Activated CD4-positive, alpha-beta T cell treated with anti-CD3 and anti-CD28 coated beads, Interleukin-2, amount 10 ng/mL, durations not matched to agents 7 days and 5 days (primary cell): ENCODE measurements at places on chromosomes 2 and 18.

DNA sequence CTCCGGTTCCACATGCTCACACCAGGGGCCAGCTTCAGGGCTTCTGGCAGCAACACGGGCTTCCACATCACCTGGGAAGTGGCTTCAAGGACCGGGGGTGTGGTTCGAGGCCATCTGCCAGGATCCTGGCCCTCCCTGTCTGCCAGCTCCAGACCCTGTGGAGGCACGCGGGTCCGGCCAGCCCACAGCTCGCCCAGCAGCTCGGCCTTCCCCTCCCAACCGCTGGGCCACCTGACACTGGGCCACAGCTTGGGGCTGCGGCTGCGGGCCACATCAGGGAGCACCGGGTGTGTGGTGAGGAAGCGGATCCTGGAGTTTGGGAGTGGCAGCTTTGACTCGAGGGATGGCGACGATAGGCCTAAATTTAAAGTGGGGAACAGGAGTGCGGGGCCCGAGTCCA lies 7.0 kb downstream of the C2orf81 start:
- DNase-seq = no peak

DNA sequence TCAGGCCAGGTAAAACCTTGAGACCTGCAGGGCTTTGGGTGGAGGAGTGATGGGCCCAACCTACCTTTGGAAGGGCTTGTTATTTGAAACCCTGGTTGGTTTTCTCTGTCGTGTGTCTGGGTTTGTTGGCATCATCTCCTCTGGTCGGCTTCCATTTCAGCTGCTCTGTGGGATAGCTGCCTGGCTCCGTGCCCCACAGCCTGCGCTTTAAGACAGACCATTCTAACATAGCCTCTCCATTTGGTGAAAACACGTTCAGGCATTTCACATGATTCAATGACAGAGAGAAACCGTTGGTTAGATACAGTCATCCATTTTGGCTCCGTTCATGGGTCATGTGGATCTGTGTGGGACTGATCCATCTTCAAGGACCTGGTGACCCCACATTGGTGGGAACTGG lies 37.0 kb upstream of the LYPD6B start:
- DNase-seq = no peak

DNA sequence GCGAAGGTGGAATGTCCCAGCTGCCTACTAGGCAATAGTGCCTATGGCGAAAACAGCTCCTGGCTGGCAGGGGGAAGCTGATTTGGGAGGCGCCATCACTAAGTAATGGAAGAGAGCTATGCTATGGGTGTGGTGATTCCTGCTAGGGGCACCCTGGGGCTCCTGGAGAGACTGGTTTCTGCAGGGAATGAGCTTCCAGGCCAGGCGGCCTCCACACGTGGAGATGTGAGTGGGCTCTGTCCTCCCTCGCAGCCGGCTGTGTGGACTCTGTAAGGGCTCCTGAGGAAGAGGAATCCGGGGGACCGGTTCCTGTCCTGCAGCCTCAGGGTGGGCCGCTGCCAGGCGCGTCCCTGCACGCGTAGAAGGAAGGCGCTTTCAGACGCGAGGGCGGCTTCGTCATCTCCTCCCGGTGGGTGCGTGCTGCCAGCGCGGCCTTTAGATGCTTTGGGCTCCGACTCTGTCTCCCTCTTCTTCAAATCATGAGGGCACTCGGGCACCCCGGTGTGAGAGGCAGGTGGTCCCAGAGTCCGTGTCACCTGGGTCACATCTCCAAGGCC lies 55.5 kb upstream of the ANKRD62 start:
- DNase-seq = peak; percentile 14

- DNase-seq = no peak
Observed at GRCh38 chr2:117335967-117336366, 478.5 kb upstream of the DDX18 start.

DNA sequence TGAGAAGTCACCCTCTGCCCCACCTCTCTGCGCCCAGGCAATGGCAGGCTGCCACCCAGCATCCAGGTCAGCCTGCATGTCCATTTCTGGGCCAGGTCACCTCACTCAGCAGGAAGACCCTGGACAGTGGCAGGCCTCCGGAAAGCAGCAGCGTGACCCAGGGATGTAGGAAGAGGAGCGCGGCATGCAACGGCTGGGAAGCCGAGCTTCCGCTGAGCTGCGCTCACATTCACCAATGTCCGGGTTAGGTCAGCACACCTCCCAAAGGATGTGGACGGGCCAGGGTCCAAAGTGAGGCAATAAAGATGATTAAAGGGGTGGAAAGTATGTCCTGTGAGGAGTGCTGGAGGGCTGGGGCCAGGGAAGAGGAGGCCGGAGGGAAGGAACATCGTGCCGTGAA lies 174.5 kb downstream of the CTIF start:
- no peak for DNase-seq

GRCh38 chr2:27208486-27209050 lies 3.3 kb upstream of the ATRAID start:
- no peak for DNase-seq

DNA sequence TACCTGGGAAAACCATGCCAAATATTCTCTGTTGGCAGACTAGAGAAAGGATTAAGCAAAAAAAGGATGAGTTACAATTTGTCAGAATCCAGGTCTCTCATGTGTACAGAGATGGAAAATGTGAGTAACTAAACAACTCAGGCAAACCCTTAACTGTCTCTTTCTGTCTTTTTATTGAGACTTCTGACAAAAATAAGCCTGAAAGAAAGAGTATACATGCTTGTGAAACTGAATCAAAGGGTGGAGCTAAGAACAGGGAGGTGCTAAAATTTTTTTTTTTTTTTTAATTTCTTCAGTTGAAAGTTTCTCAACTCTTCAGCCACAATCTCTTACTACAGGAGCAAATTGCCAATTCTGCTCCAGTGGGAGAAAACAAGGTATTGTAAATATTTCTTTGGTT lies at the start of gene SERPINB10:
Gene SERPINB10 (plus strand): TSS at position 295 of the 400 bp plus-strand sequence. CDS start 7,553 bp downstream, outside the sequence.
- DNase-seq = no peak

GRCh38 chr2:176001281-176001915 lies 669 bp downstream of the LNPK start:
- peak; percentile 41 for DNase-seq

GRCh38 chr2:100246163-100247145 lies 75.8 kb downstream of the LONRF2 start:
- DNase-seq = peak; percentile 14

DNA sequence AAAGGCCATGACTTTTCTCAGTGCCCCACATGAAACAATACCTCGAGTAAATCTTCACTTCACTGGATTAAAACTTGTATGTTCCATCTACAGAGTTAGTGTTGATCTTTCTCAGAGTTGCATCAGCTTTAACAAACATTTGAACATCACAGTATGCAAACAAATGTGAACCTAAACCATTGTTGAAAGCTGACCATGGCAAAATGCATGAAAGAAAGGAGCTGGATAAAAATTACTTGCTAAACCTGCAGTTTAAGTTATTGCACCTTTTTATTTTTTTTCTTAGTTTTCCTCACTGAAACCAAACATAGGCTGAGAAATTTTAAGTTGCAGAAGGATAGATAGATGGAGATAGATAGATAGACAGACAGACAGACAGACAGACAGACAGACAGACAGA lies 107.2 kb upstream of the UGP2 start:
- DNase-seq = no peak

DNA sequence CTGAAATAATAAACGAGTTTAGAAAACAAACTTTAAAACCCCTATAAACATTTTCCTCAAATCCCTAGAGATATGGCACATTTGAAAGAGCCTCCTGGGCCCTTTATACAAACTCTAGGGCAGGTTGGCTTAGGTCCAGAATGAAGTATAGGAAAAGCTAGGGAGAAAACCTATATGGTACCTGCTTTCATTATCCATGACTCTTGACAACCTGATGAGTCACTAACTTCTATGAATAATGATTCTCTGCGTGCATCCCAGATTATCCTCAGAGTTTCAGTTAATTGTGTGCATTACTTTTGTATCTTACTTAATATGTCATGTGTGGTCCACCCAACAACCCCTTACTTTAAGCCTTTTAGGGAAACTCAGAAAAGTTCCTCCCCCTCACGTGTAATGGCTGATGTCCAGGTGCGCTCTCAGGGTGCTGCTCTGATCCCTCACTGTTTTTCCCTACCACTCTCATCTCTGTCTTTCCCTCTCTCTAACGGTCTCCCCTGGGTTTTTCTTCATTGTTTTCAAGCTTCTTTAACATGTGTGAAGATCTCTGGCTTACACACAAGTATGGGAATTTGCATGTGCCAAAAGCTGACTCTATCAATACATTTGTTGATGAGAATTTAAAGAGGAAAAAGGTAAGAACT lies 78.5 kb downstream of the LRP1B start:
- DNase-seq = no peak

GRCh38 chr2:168611091-168611490 lies 155.0 kb downstream of the CERS6 start:
- DNase-seq = no peak

GRCh38 chr2:88666576-88666975 lies 24.9 kb upstream of the RPIA start:
- no peak for DNase-seq

GRCh38 chr2:218323526-218324472 lies 31.5 kb upstream of the TMBIM1 start:
- DNase-seq = no peak

GRCh38 chr2:68974946-68975665 lies 670 bp downstream of the GKN1 start:
- no peak for DNase-seq

- DNase-seq = no peak
Observed at GRCh38 chr2:142694282-142694681, 183.2 kb upstream of the KYNU start.

DNA sequence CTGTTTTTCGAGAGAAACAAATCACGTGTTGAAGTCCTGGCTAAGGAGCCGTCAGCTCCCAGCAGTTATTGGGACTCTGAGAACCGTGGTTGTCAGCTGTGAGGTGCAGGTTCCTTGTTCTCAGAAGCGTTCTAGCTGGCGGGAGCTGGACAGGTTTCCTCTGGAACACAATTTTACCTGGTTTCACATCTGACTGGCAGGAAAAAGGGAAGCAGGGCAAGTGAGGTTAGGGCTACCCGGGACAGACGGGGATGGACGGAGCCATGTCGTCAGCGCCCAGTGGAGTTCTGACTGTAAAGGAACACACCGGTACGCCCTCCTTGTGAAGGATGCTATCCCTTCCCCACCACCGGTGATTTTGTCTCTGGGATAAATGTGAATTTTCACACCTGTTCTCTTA lies 26.1 kb downstream of the ITGB1BP1 start:
- no peak for DNase-seq

DNA sequence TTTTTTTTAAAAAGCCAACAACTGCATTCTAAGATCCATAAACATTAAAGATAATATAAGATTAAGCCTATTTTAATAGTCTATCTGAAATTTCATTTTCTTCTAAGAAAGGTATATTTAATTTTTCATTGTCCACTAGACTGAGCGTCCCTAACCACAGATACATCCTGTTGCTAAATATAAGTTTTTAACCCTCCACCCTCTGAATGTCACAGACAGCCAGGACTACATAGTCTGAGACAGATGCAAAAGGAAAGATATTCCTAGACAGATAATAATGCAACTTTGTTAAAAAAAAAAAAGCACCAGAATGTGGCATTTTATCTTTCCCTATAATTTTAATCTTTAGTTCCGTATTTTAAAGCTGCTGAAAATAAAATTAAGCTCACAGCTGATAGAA lies 114.6 kb downstream of the ZEB2 start:
- DNase-seq = no peak

- DNase-seq = peak; percentile 72
Observed at GRCh38 chr2:108583903-108584520, 49.7 kb downstream of the LIMS1 start.
